NCI-H1417 (cell line): ENCODE measurements at places on chromosomes 2 and 18.
A peak's percentile ranks its signal among the peaks of the same experiment; 100 is the strongest.

DNA sequence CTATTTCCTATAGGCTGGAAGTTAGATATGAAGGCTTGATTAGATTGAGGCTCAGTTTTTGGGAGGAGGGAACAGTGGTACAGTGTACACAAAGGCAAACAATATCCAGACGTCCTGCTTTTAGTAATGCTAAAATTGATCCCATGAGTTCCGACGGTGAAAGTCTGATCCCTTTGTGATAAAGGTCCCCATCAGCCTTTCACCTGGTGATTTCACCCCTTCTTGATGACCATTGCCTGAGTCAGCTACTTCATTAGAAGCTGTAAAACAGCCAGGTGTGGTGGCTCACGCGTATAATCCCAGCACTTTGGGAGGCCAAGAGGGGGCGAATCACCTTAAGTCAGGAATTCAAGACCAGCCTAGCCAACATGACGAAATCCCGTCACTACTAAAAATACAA, 29.7 kb downstream of the TWSG1 start:
- no peak for DNase-seq

GRCh38 chr2:33321236-33321771, 155.1 kb upstream of the RASGRP3 start:
- DNase-seq, result no peak

DNA sequence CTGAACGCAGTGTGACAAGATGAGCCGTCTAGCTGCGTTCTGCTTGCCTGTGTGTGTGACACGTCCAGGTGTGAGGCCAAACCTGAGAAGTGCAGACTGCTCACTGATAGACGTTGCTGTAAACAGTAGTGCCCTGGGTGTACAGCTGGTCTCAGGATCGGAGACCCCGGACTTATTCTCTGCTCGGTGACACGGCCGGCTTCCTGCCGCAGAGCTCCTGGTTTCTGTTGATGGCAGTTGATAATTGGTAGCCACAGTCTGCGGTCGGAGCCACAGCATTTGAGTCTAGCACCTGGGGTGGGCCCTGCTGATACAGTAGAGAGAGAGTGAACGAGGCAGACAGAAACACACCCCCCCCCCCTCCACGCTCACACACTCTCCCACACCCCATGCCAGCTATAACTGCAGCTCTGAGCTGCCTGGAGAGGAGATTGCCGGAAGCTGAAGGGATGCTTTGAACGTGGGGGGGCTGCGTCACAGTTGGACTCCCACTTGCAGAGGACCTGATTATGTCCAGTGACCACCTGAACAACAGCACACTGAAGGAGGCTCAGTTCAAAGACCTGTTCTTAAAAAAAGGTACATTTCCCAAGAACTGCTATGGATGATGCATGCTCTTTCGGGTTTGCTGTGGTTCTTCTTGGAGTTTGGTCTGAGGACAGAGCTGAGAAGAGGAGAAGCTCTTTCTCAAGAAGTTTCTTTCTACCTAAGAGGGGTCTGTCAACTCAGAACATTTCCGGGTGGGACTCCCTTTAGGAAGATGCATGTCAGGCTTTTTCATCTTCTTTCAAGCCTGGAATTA, 114.0 kb downstream of the FAM210A start:
- peak; percentile 78 for DNase-seq

DNA sequence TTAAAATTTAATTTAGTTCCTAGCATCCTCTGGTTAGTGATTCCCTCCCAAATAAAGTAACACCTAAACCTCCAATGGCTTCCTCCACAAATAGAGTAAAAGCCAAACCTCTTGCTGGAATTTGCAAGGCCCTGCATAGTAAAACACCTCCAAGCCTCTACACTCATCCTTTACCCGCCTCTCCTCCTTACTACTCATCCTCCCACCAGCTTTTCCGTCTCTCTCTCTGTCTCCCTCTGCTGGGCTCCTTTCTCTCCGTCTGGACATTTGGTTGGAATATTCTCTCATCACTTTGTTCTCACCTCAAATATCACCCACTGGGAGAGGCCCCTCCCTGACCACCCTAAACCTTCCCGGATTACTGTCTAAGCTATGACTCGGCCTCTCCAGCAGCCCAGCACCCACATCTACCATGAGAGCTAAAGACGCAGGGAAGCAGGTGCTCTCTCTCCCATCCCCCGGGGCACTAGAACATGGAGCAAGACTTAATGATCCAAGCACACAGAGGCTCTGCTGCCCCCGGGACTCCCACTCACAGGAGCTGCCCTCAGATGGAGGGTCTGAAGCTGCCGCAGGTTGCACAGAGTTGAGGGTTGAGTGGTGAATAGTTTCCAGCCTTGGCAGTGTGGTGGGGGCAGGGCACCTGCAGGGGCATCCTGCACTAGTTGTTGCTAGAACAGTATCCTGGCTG, 167.2 kb downstream of the FBXO15 start:
- peak; percentile 41 for DNase-seq
